ENCODE measurements at places on chromosomes 6 and 20.

GRCh38 chr6:124661097-124661661 lies 301.1 kb upstream of the RNF217 start:
- no peak for DNase-seq

GRCh38 chr6:116450185-116450710 lies 10.9 kb upstream of the CALHM6 start:
- DNase-seq: no peak

- no peak for DNase-seq
Observed at GRCh38 chr6:101770116-101770515, 376.6 kb downstream of the GRIK2 start.

DNA sequence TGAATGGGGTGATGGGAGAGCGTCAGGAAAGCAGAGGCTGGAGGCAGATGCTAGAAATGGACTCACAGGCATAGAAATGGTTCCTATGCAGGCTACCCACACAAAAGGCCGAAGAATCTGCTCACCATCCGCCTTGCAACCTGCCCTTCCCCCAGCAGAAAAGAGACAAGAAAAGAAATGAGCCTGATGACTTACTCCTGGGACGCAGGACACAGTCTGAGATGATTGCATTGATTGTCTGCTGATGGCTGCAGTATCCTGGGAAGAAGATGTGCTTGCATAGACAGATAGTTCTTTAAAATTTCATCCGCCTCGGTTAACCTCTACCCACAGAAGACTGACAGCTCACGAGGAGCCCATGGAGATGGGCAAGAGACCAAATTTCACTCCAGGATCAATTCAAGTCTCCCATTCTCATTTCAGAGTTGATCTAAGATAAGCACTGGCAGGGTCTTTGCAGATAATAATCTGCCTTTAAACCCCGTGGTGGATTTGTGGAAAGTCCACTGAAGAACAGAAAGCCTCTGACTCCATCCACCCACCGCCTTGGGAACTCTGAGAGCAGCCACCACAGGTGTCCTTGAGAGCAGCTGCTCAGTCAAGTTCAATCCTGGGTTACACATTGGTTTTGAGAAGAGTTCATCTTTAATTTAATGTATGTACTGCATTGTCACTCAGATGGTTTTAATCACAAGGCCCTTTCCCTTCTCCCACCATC lies 7.2 kb downstream of the AGPAT4 start:
- no peak for DNase-seq

DNA sequence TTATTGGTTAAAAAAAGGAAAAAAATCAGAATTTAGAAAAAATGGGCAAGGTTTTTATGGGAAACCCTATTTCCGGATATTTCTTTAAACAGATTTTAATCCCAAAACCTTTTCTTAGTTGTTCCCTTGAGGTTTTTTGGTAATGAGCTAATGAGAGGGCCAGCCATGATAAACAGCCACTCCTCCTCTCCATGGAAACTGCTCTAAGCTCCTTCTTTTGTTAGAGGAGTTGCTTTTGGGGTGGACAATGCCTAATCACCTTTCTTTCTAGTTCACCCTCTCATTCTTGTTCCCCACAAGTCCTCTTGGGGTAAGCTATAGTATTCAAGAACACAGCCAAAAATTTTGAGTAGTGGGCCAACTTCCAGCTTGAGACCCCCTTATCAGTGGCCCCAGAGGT lies 105.0 kb upstream of the FAM184A start:
- DNase-seq: no peak

DNA sequence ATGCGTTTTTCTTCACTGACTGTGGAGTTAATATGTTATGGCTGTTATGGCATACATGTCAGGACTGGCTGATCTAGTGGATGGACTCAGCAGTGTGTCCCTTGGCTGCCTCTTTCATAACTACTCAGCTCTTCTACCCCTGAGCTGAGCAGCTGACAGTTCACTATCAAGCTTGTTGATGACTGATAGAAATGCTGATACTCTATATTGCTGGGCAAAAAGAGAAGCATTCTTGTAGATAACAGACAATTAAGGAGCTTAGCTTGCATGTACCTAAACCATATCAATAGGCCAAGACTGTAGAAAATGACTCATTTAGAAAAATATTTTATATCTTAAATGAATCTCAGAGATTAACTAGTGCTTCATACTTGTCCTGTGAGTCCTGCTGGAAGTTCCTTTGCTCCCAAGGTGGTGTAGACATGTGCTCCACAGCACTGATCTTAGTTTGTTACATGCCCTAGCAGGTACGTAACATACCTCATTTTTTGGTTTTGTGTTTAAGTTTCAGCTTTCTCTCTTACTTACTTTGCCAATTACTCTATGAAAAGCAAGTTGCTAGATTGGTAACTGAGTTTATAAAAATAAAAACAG lies 236.9 kb downstream of the GMDS start:
- DNase-seq: no peak

- no peak for DNase-seq
Observed at GRCh38 chr20:709423-709822, 33.8 kb upstream of the SCRT2 start.

GRCh38 chr6:138241381-138241780 lies 23.1 kb upstream of the PBOV1 start:
- DNase-seq: no peak

DNA sequence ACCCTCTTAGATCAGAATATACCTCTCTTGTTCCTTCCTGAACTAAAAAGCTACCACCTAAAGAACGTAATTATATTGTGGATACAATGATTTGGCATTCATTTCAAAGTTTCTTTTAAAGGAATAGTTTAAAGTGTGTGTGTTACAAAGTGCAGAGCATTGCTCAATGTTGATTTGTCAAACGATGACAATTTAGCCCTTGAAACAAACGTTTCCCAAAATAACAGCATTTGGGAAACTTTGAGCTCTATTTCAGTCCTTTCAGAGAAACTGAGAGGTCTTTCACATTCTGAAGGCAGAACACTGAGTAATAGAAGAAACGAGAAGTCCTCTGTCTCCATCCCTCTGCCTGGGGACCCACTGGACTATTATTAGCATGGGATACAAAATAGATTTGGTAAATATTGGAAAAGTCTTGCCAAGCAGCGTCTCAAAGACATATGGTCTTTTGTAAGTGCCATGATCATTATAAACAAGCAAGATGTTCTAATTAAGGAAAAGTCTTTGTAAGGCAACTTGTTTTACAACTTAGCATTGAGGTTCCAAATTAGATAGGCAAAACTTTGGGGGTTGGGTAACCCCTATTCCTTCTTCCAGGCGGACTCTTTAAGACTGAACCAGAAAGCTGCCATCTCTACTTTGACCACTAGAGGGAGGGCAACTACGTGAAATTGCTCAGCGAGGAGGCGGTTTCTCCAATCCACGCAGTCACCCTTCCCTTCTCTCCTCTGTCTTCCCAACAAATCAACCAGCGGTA lies 208.8 kb downstream of the RNF144B start:
- DNase-seq: peak; percentile 38

GRCh38 chr6:79231666-79232065 lies 2.8 kb downstream of the HMGN3 start:
- DNase-seq: no peak

DNA sequence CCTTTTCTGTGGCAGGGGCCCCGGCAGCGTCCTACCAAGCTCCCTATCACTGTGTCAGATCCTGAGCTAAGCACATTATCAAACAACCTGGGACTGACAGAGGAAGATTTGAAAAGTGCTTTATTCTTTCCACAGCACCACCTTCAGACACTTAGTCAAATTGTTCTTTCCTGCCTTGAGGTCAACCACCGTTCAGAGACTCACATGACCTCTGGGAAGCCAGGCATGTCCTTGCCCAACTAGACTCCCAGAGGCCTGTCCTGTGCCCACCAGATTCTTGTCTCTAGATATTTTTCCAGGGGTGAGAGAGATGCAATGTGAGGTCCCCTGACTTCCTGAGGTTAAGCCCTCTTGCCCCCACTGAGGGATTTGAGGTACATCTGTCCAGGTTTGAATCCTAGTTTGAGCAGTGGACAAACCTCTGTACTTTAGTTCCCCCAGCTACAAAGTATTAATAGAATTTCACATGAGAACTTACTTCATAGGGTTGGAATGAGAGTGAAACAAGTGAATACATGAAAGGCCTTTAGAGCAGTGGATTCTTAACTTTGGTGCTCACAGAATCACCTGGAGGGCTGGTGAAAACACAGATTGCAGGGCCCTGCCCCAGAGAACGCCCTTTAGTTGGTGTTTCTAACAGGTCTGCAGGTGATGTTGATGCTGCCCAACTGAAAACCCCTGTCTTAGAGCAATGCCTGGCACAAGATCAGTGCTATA lies 179.8 kb downstream of the CLIC5 start:
- no peak for DNase-seq

GRCh38 chr20:15364781-15365180 lies 1027.4 kb upstream of the FLRT3 start:
- no peak for DNase-seq

DNA sequence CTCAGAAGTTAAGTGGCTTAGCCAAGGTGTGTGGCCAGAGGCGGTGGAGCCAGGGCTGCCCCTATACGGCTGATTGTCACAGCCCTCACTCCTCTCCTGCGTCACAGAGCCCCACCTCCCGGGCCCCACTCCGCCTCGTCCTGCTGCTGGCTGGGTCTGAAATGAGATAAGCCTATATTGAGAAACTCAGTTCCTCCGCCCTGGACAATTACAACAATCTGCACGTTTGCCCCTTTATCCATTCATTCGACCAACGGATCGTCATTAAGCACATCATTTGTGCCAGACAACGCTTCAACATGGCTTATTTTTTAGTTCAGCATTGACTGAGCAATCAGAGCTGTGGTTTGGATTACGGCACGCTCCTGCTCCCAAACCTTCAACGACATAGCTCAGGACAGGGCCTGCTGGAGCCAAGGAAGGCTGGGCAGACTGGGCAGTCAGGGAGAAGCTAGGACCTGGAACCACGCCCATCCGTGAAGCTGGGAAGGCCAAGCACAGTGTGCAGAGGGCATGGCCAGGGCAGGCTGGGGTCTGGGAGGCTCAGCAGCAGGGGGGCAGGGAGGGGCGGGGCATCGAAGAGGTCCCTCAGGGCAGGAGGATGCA lies 16.6 kb upstream of the EZR start:
- DNase-seq: no peak

GRCh38 chr20:3930265-3931206 lies 41.3 kb downstream of the PANK2 start:
- no peak for DNase-seq

DNA sequence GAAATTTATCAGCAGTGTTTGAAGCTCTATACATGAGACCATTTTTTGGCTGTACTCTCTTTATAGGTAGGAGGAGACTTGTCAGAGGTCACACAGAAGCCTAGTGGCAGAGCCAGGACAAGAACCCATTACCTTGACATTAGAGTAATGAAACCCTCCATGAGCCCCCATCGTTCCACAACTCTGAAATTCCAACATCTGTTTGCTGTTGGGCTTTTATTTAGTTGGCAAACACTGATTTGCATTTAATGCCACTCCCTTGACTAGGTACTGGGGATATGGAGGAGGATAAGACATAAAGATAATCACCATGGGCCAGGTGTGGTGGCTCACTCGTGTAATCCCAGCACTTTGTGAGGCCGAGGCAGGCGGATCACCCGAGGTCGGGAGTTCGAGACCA lies 1.6 kb downstream of the GSS start:
- DNase-seq: no peak

- DNase-seq: no peak
Observed at GRCh38 chr6:154765273-154765672, 32.1 kb downstream of the SCAF8 start.

GRCh38 chr6:81487489-81487888 lies 265.0 kb downstream of the TENT5A start:
- no peak for DNase-seq

DNA sequence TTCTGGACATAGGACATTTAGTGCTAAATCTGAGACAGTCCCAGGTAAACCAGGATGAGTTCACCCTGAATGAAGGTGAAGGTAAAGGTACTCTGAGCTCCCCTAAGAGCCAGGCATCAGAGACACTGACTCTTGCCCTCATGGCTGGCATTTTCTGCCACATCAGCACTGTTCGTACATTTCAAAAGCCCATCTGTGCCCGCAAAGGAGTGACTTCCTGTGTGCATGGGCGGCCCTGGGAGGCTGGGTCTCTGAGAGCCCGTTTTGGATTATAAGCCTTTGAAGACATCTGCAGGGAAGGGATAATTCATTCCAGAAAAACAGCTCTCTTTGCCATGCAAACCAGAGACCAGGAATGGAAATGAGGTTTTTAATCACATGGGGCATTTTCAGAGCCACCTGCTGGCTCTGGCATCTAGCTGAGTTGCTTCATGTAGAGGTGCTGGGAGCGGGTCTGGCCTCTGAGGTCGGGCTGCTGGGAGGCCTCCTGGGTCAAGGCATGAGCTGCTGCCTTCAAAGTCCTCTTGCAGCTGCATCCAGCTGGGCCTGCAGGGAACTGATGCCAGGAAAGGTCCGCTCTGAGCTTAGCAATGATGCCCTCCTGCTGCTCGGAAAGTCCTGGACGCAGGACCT lies 348.3 kb downstream of the DHX35 start:
- no peak for DNase-seq

DNA sequence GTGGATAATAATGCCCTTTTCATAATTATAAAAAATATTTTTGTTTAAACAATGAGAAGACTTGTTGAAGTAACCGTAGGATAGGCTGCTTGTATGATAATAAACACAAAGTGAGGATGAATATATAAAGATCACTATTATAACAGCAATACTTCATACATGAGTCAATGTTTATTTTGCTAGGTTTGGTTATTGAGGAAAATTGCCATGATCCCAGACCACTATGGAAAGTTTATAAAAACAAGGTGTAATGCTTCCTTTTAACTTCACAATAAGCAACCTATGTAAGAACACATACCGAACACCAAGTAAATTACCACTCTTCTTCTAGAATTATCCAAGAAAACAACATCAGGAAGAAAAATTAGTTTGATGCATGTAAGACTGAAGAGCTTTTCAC lies 495.3 kb upstream of the RNF217 start:
- DNase-seq: no peak

DNA sequence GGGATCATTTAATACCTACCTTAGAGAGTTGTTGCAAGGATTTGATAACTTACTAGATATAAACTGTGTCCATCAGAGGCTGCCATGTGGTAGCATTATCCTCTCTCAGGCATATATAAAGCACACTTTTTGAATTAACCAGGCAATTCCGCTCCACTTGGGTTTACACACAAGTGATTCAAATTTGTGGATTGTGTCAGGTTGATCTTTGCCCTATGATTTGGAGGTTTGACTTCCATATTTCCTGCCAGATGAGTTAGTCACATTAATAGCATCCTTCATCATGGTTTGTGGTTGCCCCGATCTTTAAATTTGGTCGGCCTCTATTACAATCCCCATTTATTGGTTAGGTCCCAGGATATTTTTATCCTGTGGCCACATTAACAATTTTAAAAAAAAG lies 44.8 kb upstream of the CTAGE9 start:
- peak; percentile 99 for DNase-seq

All from AG09309 (cell line).